Breast epithelium (tissue), 4 donors: ENCODE measurements at places on chromosomes 3 and 15. TPM values are rescaled to one million over a fixed set of nuclear protein-coding genes. Genes with fewer than 3 reads are reported as not detected.

The KY gene
- 0.33 TPM for total RNA-seq

The CKMT1A gene
- total RNA-seq: 2.0 TPM

The RLBP1 gene
- total RNA-seq: not detected

The RTP1 gene
- not detected for total RNA-seq

- H3K4me3 ChIP-seq: no peak overlapping the region
- peak; percentile 49 for DNase-seq
- H3K27ac ChIP-seq: no peak overlapping the region
- no peaks in the 10 kb centered on the region for H3K36me3 ChIP-seq
These were observed 21.7 kb downstream of the SEMA3G start for GRCh38 chr3:52423173-52423572.

GRCh38 chr3:177430653-177431052 is 233.4 kb upstream of the TBL1XR1 start:
- H3K4me1 ChIP-seq: no peaks in the 10 kb centered on the region
- no peak overlapping the region for H3K4me3 ChIP-seq
- no peaks in the 10 kb centered on the region for H3K27me3 ChIP-seq
- no peaks in the 10 kb centered on the region for H3K36me3 ChIP-seq

- no peaks in the 10 kb centered on the region for H3K36me3 ChIP-seq
- no peak overlapping the region for H3K27ac ChIP-seq
- DNase-seq: no peak
- H3K4me3 ChIP-seq: no peak overlapping the region
- no peaks in the 10 kb centered on the region for H3K4me1 ChIP-seq
These were observed 866.3 kb downstream of the ROBO2 start for GRCh38 chr3:77906102-77906709.

DNA sequence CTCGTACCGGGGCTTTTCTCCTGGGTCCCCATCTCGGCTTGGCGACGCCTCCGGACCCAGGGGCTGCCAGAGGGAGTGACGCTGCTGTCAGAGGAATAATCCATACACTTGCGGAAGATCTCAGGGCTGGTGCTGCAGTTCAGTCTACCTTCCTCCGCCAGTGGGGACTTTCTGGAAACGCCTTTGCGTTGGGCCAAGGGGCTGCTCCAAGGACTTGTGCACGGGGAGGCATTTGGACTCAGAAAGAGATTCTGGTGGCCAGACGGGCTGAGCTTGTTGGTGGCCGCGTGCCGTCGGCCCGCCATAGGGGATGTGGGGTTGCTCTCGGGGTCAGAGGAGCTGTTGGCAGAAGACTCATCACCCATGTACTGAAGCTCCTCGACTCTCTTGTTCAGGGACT is 21.8 kb downstream of the LARP6 start:
- H3K4me1 ChIP-seq: no peaks in the 10 kb centered on the region
- no peaks in the 10 kb centered on the region for H3K36me3 ChIP-seq
- DNase-seq: no peak
- H3K27me3 ChIP-seq: no peaks in the 10 kb centered on the region
- no peak overlapping the region for H3K27ac ChIP-seq
- H3K4me3 ChIP-seq: no peak overlapping the region

The PYGO1 gene
- 8.5 TPM for total RNA-seq

The FAM3D gene
- total RNA-seq: 17.6 TPM

The KBTBD13 gene
- total RNA-seq: 0.15 TPM

The SERPINI2 gene
- not detected for total RNA-seq

The IL12A gene
- total RNA-seq: 0.98 TPM

The RTP3 gene
- total RNA-seq: not detected

DNA sequence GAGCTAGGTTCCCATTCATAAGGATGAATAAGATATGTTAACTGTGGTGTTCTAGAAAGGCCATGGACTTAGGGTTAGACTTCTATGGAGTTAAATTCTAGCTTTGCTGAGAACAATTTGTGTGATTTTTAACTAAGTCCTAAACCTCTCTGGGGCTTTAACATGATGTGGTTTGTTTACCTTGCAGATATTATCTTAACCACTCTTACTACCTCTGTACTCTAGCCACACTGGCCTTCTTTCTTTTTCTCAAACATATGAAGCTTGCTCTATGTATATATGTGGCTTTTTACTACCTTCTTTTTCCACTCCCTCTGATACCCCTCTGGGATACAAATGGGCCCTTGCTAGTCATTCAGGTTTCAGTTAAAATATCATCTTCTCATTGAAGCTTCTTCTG is 108.4 kb downstream of the ZNF609 start:
- no peak overlapping the region for H3K4me3 ChIP-seq
- no peak overlapping the region for H3K27ac ChIP-seq
- H3K4me1 ChIP-seq: no peaks in the 10 kb centered on the region
- no peak for DNase-seq

GRCh38 chr3:140695361-140696061 is 17.6 kb downstream of the TRIM42 start:
- H3K36me3 ChIP-seq: no peaks in the 10 kb centered on the region
- H3K27me3 ChIP-seq: no peaks in the 10 kb centered on the region
- no peak for DNase-seq
- H3K4me1 ChIP-seq: no peaks in the 10 kb centered on the region
- no peak overlapping the region for H3K4me3 ChIP-seq

DNA sequence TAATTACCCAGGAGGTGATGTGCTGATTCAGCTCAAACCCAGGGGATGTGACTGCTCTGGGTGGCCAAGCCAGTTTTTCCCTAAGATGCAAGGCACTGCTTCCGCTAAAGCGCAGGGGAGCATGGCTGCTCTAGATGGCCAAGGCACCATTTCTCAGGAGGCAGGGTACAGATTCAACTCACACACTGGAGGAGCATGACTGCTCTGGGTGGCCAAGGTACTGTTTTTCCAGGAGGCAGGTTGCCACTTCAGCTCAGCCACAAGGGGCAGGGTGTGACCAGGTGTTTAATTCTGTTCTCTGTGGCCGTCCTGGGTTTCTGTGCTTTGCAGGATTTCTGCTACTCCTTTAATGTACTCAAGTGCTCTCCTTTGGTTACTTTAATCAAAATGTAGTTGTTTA is 659.3 kb upstream of the ARRDC4 start:
- H3K27ac ChIP-seq: no peak overlapping the region
- H3K36me3 ChIP-seq: no peaks in the 10 kb centered on the region
- H3K27me3 ChIP-seq: no peaks in the 10 kb centered on the region
- no peak overlapping the region for H3K4me3 ChIP-seq
- no peak for DNase-seq

The KCNAB1 gene
- 5.4 TPM for total RNA-seq

DNA sequence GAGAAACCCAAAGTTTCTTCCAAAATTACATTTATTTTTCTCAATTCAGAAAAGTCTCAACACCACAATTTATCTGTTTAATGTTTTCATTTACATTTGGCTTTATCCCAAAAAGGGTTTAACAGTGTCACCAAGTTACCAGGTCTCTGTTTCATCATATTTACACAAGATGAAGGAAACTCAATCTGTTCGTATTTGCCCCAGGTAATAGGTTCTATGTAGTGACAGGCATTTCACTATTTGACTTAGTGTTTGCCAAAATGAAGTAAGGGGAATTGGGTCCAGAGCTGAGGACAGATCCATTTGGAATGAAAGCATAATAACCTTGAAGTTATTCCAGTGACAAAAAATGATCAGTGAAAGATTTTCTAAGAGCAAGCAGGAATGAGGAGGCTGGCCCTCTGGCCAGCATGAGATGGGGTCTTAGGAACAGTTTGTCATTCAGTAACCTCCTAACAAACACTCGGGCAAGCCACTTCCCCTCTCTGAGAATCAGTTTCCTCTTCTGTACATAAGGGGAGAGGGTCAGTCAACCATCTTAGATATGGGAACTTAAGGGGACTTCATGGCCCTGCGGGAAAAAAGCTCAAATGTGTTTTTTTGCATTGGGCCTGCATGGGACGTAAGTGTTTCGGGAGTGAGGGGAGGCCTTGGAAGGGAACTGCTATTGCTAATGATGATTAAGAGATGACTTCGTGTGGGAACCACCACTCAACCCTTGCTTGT is 31.8 kb downstream of the UMPS start:
- H3K36me3 ChIP-seq: no peaks in the 10 kb centered on the region
- peak overlapping the region; percentile 52 for H3K27ac ChIP-seq
- no peak overlapping the region for H3K4me3 ChIP-seq
- no peaks in the 10 kb centered on the region for H3K27me3 ChIP-seq
- no peak for DNase-seq

DNA sequence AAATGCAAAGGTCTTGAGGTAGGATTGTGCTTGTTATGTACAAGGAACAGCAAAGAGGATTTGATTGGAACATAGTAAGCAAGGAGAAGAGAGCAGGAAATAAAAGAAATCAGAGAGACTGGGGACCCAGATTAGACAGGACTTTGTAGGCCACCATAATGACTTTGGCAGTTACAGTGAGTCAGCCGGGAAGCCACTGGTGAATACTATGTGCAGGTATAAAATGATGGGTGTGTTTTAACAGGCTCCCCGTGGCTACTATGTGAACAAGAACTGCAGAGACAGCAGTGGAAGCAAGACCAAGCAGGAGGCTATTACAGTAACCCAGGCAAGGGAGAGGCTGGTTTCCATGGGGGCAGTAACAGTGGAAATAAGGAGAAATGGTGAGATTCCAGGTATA is 55.2 kb downstream of the NPTN start:
- H3K36me3 ChIP-seq: no peaks in the 10 kb centered on the region
- H3K27ac ChIP-seq: no peak overlapping the region
- no peaks in the 10 kb centered on the region for H3K27me3 ChIP-seq
- H3K4me1 ChIP-seq: no peaks in the 10 kb centered on the region
- no peak overlapping the region for H3K4me3 ChIP-seq

The CFAP44 gene
- total RNA-seq: 28.4 TPM

The GRAMD1C gene
- total RNA-seq: 18.4 TPM

DNA sequence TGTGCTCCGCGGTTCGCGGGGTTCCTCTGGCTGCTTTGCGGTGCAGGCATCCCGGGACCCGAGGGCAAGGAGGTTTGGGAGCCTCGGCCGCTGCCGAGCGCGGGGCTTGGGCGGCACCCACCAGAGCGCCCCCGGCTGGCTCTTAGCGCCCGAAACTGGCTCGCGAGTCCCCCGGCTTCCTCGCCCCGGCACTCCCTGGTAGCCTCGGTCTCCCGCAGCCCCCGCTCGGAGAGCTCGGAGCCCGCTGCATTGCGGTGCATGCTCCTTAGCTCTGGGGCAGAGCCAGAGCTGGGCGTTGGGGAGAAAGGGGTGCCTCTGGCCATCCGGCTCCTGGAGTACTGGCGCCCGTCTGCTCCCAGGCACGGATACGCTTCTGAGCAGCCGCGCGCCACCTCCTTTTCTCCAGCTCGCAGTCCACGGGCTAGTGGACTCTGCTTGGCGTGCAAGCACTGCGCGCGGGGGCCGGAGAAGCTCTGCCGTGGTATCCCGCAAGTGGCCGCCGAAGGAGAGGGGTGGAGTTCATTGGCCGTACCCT is 753 bp downstream of the EPHB1 start:
- H3K4me1 ChIP-seq: peaks cover 5% of the 10 kb centered on the region
- no peaks in the 10 kb centered on the region for H3K36me3 ChIP-seq
- no peak for DNase-seq
- peak overlapping the region; percentile 44 for H3K4me3 ChIP-seq
- peak overlapping the region; percentile 81 for H3K27ac ChIP-seq

The GFM1 gene
- total RNA-seq: 63.5 TPM

- no peak overlapping the region for H3K4me3 ChIP-seq
- H3K36me3 ChIP-seq: no peaks in the 10 kb centered on the region
- H3K27ac ChIP-seq: no peak overlapping the region
- no peak for DNase-seq
These were observed 15.1 kb upstream of the RFTN1 start for GRCh38 chr3:16528581-16528993.

The POLQ gene
- total RNA-seq: under 0.01 TPM

DNA sequence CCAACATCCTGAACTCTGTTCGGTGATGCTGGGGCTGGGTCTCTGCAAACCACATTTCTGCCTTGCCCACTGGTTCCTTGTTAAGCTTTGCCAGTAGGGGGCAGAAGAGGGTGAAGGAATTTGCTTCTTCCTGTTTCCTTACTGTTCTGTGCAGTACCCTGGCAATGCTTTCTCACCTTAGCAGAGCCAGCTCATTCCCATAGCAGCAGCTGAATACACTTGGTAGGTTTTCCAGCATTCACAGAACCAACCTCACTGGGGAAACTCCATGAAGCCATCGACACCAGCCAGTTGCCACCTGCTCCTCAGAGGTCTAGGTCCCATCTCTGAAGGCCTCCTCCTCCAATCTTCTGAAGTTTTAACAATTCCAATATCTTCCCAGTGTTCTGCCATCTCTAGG is 308.4 kb downstream of the PDCD6IP start:
- no peaks in the 10 kb centered on the region for H3K4me1 ChIP-seq
- no peak for DNase-seq
- H3K36me3 ChIP-seq: no peaks in the 10 kb centered on the region
- no peak overlapping the region for H3K4me3 ChIP-seq

DNA sequence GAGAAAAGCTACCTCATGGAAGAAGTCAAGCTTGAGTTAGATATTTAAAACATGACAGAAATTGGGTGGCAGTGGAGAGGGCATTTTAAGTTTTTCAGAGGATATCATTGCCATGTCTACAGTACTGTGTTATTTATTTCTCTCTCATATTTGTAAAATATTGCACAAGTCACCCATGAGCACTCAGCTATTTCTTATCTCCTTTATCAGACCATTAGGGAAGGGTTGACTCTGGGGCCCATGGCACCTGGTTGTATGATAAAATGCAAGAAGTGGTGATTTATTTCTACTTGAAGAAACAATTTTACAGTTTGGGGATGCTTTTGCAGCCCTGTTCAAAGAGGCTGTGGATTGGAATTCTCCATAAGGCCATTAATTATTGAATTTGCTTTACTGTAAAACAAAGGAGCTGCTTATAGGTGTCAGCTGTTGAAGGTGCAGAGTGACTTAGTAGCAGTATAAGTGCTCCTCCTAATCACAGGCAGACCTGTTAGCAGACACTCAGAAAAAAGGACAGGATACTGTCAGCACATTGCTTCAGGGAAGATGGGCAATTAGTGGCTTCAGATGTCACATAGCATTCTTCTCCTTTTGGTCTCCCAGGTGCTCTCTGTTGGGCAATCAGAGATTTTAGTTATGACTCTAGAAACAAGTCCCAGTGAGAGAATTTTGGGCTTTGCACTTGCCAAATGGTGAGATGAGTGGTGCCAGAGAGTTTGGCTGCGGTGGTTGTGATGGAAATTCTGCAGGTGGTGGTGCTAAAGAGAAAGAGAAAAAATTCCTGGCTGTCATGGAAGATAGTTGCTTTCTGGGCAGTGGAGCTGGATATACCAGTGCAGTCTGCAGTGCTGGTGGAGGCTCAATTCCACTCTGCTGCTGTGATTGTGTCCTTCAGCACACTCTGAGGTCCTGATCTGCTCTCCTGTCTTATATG is 129.7 kb upstream of the ROPN1 start:
- no peak overlapping the region for H3K4me3 ChIP-seq
- no peak overlapping the region for H3K27ac ChIP-seq
- DNase-seq: no peak
- no peaks in the 10 kb centered on the region for H3K4me1 ChIP-seq

- H3K4me1 ChIP-seq: no peaks in the 10 kb centered on the region
- H3K36me3 ChIP-seq: no peaks in the 10 kb centered on the region
- H3K27ac ChIP-seq: peak overlapping the region; percentile 50
- peak overlapping the region; percentile 33 for H3K4me3 ChIP-seq
- no peaks in the 10 kb centered on the region for H3K27me3 ChIP-seq
These were observed 70.7 kb downstream of the SLC12A8 start for GRCh38 chr3:125141596-125142419.

The LRRC28 gene
- total RNA-seq: 44.3 TPM
